RWPE1 (cell line): ENCODE measurements at places on chromosomes 11 and 22.

GRCh38 chr11:115221461-115222069 lies 282.6 kb downstream of the CADM1 start:
- no peak for DNase-seq

DNA sequence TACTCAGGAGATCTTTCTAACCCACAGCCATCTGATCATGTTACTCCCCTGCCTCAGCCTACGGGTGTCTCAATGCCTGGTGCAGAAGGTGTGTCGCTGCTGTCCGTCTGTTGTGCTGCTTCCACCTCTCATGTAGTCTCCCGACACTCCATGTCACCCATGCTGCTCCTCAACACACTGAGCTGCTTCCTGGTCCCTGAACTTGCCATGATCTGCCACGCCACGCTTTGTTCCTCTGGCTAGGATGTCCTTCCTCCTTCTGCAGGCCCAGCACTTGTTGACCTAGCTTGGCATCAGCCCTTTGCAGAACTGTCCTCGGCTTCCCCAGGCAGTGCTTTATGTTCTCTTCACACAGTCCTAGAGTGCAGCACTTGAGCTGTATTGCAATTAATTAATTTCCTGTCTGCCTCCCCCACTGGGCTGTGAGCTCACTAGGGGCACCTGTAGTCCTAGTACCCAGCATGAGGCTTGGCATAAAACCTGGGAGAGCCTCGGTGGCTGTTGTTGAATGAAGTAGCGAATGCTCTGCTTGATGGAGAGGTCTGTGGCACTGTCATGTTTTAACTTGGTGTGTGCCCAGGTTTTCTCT lies 9.5 kb downstream of the GTPBP1 start:
- no peak for DNase-seq

DNA sequence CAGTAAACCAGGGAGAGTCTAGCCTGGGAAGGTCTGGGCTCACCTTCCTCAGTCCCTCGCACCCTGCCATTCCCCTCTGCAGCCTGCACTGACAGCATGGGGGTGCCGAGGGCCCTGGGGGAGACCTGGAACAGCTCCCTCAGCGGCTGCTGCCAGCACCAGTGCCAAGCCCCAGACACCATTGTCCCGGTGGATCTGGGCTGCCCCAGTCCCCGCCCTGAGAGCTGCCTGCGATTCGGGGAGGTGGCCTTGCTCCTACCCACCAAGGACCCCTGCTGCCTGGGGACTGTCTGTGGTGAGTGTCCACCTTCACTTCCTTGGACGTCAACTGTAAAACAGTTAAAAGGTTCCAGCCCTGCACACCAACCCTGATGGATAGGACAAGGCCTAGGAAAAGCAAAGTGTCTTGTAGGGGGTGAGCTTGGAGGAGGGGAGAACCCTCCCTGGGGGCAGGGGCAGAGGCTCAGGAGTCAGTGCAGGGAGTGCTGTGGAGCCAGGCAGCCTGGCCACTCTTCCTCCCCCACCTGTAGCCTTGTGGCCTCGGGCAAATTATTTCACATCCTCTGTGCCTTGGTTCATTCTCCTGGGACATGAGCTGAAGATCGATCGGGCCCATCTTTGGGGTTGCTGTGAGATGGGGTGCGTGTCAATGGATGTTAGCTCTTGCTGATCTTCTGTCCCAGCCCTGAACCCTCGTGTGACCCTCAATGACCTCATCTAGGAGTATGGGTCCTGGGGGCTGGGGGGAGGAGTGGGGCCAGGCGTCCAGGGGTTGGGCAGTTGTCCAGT lies 85.2 kb upstream of the MYOD1 start:
- DNase-seq: no peak

DNA sequence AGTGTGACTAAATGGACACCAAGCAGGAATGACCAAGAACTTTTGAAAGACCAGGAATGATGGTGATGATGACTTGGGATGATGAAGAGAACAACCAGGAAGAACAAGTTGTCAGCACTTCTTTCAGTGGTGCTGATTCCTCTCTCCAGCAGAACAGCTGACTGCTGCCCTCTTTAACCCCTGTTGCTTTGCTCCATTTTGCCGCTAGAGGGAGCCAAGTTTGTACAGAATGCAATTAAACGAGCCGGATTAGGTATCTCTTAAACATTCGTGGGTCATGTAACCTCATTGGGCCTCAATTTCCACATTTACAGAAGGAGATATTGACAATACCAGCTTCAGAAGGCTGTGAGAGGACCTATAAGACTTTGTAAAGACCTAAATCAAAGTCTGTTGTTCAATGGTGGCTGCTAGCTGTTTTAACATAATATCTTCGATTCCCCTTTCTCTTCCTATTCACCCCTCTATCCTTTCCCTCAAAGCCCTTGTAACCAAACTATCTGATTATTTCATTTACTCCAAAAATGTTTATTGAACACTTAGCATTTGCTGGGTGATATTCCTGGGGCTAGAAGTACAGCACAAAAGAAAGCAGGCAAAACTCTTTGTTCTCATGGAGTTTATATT lies 1.9 kb downstream of the OR4S1 start:
- DNase-seq: peak; percentile 26

DNA sequence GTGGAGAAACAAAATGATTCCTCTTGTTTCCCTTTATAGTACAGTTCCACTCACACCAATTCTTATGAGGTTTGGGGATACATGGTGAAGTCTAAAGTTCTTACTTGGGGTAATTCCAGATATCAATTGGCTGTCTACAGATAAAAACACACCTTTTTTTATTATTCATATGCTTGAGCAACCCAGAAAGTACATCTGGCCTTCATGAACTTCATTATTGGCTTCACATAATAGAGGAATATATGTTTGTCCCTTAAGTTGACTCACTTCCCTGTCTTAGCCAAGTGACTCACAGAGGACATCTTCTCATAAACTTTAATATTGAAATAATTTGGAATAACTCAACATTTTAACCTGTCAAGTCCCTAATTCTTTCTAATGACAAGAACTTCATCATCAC lies 36.3 kb upstream of the SOX6 start:
- DNase-seq: no peak
